Lower lobe of right lung (tissue), 2 donors: ENCODE measurements at places on chromosomes 2 and 18.

DNA sequence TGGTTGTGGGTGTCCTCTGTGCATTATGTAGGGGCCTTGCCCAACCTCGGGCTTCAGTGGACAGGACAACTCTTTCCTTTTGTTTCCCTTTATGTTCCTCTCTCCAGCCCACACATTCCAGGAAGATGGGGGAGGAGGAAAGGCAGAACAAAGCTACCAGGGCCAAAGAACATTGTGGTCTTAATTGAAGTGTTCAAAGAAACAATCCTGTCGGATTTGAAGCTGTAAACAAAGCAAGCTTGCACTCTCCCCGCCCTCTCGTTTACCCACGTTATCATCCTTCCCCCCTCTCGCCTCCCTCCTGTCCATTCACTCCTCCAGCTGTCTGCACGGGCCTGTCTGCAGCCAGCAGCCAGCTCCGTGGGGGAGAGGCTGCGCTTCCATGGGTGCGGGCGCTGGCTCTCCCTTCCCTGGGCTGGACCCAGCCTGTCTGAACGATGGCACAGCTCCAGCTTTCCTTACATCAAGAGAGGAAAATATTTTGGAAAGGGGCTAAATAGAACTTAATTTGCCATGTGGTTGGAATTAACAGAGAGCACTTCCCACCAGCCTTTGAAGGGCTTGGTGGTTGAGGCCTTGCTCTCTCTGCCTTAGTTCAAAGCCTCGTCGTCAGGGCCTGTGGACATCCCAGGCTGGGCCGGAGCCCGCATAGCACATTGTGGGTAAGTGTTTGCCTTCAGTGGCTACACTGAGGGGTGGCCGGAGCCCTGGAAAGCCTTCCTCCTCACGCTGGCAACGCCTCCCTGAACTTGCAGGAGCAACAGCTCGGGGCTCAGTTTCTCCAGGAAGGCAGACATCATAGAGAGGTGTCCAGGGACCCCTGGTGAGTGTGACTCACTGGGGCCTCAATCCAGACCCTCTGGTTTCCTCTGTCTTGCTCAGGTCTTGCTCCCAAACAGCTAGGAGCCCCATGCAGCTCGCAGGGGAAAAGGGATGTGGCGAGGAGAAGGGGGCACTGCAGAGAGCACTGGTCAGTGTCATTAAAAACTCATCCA lies 60.6 kb upstream of the HS6ST1 start:
- peak; percentile 67 for DNase-seq

DNA sequence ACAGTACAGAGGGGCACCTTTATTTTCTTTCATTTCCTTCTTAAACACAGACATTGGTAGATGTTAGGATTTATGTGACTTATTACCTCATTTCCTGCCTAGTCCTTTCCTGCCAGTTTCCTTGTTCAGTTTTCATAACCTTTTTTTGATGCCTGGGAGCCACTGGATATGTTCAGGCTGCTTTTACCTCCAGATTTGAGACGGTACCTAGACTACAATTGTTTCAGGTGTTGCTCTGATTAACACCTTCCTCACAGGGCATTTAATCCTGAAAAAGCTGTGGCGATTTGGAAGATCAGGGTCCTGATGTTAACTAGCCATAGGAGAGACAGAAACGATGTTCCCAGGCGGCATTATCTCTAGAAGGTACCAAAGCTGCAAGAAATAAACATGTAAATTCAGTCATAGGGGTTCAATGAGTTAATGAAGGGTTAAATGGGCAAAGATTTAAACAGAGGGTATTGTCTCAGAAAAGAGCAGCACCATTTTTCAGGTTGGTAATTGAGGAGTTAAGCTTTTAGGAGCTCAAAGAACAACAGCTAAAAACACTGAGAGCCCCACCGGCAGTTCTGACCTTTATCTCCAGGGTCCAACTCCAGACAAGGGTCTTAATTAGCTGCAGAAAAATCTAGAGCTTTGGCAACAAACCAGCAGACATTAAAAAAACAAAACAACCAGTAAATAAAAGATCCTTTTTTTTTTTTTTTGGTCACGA lies 93.3 kb downstream of the HRH4 start:
- no peak for DNase-seq

DNA sequence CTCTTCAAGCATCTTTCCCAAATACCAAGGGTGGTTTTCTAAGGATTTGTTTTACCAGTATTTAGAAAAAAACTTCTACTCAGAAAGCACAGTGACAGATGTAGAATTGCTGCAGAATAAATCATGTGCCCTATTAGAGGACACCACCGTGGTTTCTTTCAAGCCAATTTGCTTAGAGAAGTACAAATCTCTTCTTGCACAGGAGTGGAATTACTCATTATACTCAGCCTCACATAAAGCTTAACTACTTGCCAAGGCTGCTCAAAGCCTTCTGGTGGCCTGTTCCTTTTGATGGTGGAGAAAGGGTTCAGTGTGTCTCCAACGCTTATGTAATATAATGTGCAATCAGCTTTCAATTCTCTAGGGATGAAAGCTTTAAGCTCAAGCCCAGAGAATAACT lies 66.5 kb upstream of the CTNNA2 start:
- no peak for DNase-seq

DNA sequence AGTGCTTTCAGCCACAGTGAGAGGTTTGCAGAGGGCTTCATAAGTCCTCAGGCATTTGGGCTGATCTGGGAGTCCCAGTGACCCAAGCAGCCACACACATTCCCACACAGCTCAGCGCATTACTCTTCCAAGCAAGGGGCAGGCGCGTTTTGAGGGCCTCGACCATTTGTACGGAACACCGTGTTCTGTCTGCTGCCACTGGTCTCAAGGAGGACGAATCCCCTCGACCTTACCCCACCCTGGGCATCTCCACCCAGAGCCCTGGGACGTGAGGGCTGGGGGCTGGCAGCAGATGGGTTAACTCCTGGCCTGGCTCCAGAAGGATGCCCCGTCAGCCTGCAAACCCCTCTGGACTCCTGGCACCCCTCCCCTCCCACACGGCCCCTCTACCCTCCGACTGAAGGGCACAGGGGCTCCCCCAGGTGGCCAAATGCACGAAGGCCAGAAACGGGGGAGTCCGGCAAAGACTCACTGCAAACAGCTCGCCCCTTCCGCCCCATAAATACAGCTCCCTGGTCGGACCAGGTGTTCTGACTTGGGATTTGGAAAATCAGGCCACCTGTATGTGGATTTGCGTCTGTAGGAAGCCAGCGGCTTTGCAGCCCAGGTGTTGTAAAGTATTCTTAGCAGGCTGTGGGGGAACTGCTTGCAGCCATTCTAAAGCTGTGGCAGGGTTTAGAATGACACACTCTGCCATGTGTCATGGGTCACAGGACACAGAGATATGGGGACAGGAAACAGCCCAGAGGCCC lies 33.6 kb upstream of the PTMA start:
- DNase-seq, result peak; percentile 83

DNA sequence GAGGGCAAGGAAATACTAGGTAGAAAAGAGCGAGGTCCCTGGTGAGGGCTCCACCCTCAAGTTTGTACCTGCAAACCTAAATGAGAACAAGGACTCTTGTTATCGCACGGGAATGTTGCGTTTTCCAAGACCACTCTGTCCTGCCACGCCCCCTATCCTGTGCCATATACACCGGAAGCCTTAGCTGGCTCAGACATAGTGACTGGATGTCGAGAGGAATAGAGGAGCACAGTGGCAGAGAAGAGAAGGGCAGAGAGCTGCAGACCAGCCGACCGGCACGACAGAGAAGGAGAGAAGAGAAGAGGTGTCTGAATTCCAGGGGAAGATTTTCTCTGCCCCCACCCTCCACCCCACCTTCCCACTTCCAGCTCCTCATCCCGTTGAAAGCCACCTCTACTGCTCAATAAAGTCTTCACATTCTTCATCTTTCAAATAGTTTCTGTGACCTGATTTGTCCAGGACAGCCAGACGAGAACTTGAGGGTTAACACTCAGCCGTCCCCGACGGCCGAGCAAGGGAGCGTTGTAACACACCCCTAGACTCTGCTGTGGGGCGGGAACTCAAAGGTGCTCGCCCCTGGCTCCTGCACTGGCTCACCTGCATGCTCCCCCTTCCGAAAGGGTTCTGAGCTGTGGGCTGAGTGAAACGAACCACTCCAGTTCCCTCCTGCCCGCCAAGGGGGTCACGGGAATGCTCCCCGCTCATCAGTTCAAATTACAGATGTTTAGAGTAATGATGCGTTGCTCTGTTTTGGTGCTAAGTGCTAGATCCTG lies 24.9 kb upstream of the COL3A1 start:
- DNase-seq, result no peak

DNA sequence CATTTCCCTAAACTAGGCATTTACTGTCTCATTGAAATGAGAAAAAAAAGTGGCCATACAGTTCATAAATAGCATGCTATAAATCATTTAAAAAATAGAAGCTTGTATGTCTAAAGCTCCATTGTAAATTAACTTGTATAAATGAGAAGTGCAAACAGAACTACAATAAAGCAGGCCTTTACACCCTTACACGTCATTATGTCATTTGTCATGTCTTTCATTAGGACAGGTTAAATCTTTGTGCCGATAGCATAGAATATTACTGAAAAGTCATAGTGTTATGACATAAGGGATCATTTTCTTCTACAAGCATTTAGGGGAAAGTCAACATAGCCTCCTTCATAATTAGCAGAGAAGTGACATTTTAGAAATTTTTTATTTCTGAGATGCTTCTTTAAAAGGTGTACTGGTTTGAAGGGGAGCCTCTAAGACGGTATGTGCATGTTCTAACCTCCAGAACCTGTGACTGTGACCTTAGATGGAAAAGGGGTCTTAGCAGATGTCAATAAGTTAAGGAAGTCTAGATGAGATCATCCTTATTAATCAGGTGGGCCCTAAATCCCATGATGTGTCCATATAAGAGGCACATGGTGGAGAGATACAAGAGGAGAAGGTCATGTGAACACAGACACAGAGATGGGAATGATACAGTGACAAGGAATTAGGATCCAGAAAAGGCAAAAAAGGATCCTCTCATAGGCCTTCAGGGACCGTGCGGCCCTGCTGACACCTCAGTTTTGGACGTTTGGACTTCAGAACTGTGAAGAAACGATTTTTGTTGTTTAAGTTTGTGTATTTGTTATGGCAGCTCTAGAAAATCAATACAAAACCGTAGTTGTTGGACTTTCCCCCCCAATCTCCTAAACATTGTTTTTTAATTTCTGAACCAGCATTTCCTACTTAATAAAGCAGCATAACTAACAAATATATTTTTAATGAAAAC lies 863.7 kb downstream of the MBD2 start:
- DNase-seq, result no peak

DNA sequence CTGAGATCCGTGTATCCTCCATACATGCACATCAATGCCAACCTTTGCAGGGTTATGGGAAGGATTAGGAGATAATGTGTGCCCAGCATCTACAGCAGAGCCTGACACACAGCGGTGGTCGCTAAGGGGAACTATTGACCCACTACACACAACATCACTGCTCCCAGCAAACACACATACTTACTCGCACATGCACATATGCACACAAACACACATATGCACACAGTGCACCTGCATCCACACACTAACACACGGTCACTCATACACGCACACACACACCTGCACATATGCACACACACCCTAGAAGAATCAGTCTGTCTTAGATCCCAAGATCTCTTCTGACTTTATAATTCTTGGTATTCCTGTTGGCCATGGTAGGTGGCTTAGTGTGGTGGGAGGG lies 118.3 kb downstream of the GYPC start:
- DNase-seq, result no peak

GRCh38 chr2:177832611-177833433 lies 239.8 kb downstream of the PDE11A start:
- DNase-seq, result no peak

- no peak for DNase-seq
Observed at GRCh38 chr2:72926811-72927465, 9.6 kb downstream of the EMX1 start.

GRCh38 chr2:223865124-223865523 lies 27.7 kb upstream of the AP1S3 start:
- DNase-seq, result no peak

GRCh38 chr2:219104107-219105035 lies 43.6 kb upstream of the IHH start:
- no peak for DNase-seq

GRCh38 chr2:236973343-236973980 lies 112.2 kb upstream of the COPS8 start:
- no peak for DNase-seq

DNA sequence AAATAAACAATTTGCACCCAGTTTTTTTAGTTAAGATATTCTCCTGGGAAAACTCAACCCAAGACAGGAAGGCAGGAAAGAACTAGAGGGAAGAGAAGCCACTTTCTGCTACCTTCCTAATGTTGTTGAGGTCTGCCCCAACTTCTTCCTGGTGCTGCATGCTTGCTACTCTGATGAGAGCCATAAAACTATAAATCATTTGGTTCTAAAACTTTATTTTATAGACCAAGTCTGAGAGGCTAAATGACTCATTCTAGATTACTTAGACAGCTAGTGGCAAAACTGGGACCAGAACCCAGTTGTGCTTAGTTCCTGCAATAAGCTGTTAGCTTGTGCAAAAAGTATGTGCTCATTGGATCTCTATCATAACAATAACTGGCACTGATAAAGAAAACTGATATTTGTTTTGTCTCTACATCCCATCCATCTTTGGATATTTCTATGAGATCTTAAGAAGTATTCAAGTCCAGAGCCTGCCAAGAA lies 344.9 kb upstream of the SLC14A2 start:
- no peak for DNase-seq

DNA sequence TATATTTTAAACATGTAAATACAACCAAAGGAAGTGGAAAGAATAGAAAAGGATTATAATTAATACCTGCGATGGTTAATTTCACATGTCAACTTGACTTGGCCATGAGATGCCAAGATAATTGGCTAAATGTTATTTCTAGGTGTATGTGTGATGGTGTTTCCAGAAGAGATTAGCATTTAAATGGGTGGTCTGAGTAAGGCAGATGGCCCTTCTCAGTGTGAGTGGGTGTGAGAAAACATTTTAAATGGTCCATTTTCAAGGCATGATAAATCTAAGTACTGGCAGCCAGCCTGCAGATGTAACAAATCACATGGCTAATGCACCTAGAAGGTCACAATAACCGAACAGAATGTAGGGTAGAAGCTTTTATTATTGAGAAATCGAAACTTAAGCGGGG lies 99.6 kb upstream of the CDH7 start:
- no peak for DNase-seq

- DNase-seq, result no peak
Observed at GRCh38 chr2:54706622-54707021, 16.8 kb upstream of the EML6 start.

GRCh38 chr2:235106874-235107639 lies 155.2 kb downstream of the SH3BP4 start:
- no peak for DNase-seq

DNA sequence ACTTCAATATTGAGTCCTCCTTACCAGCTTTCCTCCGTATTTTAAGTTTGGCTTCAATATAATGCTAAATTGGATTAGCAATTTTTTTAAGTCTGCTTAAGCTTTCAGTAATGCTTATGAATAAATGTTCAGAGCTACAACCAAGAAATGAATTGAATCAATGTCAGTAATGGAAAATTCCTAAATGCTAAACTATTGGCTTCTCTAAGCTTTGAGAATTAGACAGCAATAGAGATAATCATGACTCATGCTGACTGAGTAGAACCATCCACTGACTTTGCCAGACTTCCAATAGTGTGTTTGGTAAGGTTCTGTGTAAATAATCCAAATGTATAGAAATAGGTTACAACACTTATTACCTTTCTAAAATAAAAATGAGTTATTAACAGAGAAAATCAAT lies 8.9 kb upstream of the PDE1A start:
- DNase-seq, result no peak
